ENCODE measurements at places on chromosomes 13 and 19. TPM values are rescaled to one million over a fixed set of nuclear protein-coding genes. Genes with fewer than 3 reads are reported as not detected.

MRPL54 gene
- total RNA-seq = 21.1 TPM

SIGLECL1 gene
- not detected for total RNA-seq

SYDE1 gene
- total RNA-seq = 42.7 TPM

PABPC3 gene
- total RNA-seq = 0.10 TPM

TRIM13 gene
- total RNA-seq = 17.7 TPM

NOP53 gene
- 56.9 TPM for total RNA-seq

FPR3 gene
- total RNA-seq = 0.07 TPM

DOCK9 gene
- 29.6 TPM for total RNA-seq

ZNF419 gene
- total RNA-seq = 13.9 TPM

ADAMTSL5 gene
- total RNA-seq = 4.6 TPM

ONECUT3 gene
- total RNA-seq = not detected

COL4A2 gene
- 1,112 TPM for total RNA-seq

GRIK5 gene
- 3.2 TPM for total RNA-seq

GRAMD1A gene
- 46.6 TPM for total RNA-seq

C5AR2 gene
- 0.07 TPM for total RNA-seq

DNAAF3 gene
- 0.10 TPM for total RNA-seq

IGFL4 gene
- 0.13 TPM for total RNA-seq

Measured in smooth muscle cell of the pulmonary artery (primary cell).